ENCODE measurements at places on chromosomes 16 and 17.

DNA sequence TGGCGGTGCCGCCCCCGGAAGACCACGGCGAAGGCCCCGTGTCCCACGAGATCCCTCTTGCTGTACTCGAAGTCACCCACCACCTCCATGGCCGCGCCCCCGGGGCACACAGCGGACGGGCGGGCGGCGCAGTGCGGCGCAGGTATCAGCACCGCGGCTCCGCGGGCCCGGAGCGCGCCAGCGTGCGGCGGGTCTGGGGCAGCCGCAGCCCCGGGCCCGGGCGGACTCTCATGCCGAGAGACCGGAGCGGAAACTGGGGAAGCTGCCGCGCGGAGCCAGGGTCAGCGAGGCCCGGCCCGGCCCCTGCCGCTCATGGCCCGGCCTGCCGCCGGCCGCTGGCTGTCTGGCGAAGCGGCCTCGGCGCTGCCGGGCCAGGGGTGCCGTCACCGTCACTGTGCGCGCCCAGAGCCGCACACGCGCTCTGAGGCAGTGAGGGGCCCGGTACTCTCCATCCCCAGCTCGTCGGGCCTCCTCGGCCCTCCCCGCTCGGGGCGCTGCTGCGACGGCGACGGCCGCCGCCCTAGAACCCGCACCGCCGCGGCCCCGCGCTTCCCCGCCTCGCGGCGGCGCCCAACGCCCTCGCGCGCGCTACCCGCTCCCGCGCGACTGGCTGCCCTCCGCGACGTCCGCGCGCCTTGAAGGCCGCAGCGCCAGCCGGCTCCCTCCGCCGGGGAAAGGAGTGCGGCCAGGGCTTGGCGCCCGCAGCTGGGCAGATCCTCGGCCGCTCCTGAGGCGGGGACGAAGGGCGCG, at the start of gene ULK2:
Gene ULK2 (minus strand): TSS at position 608 of the 750 bp plus-strand sequence. CDS start 519 bp downstream, at position 89.
- peak; percentile 35 for DNase-seq

DNA sequence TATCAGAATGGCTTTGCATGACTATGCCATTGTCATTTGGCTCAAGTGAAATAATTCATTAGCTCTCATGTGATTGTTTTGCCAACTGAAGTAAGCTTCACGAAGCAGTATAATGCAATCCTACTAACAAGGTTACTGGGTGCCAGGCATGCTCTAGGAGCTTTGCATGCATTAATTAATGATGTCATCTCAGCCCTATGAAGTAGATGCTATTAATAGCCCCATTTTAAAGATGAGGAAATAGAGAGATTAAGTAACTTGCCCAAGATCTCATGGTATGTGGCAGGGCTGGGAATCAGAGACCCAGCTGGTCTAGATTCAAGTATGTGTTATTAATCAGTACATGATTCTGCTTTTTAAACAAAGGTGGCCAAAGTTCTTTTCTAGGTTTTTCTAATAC, 14.1 kb downstream of the KRT39 start:
- no peak for DNase-seq

DNA sequence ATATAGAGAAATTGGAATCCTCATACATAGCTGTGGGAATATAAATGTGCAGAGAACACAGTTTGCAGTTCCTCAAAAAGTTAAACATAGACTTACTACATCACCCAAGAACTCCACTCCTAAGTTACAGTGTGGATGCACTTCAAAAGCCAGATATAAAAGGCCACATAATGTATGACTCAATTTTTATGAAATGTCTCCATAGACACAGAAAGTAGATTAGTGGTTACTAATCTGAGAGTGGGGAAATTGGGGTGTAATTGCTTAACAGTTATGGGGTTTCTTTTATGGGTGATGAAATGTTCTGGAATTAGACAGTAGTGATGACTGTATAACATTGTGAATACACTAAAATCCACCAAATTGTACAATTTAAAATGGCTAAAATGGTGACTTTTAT, 60.9 kb downstream of the CACNG1 start:
- DNase-seq = no peak

- no peak for DNase-seq
These were observed 12.0 kb downstream of the KCNJ2 start for GRCh38 chr17:70181376-70181775.
